ENCODE measurements at places on chromosomes 1 and 21. TPM values are rescaled to one million over a fixed set of nuclear protein-coding genes. Genes with fewer than 3 reads are reported as not detected.

EVA1C gene
- total RNA-seq, result 72.6 TPM

RPE65 gene
- total RNA-seq, result not detected

DNA sequence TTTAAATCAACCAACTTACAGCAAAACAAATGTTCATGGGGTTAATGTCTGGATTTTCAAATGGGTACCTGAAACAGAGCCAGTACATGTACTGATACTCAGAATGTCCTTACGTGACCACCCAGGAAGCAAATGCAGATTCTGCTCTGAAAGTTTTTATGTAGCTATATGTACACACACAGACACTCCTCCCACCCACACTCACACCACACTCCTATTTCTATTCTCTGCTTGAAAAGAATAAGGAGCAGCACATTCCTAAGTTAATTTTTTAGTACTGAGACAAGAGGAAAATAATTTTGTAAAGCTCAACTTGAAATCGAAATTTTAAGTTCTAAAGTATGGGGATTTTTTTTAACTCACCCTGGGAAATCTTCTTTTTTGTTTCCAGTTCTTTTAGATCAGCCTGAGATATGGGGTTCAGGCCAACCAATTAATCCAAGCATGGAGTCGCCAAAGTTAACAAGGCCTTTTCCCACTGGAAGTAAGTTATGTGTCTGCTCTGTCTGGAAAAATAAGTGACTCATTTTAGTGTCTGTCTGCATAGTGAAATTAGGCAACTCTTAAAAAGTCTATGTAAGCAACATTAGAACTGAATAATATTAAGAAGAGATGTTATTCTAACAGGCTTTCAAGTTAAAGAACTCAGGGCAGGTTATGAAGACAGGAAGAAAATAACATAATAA lies 75.5 kb upstream of the DYNLT5 start:
- DNase-seq, result no peak

DNA sequence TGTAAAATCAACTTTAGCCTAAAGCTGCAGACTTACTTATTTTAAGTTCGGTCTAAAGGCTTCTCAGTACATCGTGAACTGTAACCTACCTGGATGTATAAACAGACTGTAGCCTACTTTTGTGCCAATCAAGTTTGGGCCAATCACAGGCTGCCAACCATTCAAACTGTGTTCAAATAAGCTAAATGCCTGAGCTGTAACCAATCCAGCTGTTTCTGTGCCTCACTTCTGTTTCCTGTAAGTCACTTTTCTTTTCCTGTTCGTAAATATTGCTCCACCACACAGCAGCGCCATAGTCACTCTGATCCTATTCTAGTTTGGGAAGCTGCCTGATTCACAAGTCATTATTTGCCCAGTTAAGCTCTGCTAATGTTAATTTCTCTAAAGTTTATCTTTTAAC lies 37.5 kb upstream of the SLAMF9 start:
- no peak for DNase-seq

DNA sequence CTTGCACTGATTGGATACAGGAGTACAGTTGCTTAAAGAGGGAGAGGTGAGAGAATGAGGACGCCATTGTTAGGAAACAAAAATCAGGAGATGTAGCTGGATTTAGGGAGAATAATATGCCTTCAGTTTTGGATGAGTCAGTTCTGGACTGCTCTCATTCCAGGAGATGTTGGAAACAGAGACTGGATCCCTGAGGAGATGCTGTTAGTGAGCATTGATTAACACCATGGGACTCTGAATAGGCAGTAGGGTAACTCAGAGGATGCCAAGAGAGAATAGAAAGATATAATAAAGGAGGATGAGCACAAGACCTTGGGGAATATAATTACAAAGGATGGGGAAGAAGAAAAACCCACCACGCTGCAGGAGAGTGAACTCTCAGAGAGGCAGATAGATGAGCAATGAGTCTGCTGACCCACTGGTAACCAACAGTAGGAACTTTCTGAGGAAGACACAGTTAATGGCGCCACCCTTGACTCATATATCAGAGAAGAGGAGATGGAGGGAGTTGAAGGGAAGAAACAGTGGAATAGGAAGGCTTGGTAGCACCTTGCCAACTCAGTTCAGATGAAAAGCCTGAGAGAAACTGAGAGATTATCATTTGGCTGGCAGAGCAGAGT lies 10.5 kb downstream of the KCNJ15 start:
- no peak for DNase-seq

DNA sequence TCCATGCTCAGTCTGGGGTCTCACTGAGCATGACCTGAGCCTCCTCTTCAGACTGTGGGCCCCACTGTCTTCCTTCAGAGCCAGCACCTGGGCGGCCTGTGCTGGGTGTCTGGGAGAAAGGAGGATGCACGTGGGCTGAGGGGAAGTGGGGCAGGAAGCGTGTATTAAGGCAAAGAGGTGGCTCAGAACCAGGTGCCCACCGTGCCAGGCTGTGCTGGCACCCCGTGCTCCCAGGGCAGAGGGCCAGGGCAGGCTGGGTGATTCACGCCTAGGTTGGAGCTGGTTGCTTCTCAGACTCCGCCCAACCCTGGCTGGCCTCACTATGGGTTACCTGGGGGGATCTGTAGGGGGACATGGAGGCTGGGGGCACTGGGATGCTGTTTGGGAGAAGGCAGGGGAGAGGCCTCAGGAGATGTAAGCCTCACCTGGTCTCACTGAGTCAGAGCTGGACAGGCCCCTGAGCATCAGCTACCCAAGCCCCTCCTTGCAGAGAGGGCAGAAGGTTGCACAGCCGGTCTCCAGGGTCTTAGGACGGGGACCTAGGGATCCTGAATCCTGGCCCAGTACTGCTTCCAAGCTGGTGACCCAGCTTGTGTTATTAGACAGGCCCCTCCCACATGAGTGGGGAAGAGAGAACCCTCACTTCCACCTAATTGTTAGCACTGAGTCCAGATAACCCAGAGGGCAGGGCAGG lies 18.6 kb upstream of the PADI1 start:
- no peak for DNase-seq

GRCh38 chr1:31943546-31944184 lies 5.5 kb upstream of the PTP4A2 start:
- DNase-seq, result no peak

DNA sequence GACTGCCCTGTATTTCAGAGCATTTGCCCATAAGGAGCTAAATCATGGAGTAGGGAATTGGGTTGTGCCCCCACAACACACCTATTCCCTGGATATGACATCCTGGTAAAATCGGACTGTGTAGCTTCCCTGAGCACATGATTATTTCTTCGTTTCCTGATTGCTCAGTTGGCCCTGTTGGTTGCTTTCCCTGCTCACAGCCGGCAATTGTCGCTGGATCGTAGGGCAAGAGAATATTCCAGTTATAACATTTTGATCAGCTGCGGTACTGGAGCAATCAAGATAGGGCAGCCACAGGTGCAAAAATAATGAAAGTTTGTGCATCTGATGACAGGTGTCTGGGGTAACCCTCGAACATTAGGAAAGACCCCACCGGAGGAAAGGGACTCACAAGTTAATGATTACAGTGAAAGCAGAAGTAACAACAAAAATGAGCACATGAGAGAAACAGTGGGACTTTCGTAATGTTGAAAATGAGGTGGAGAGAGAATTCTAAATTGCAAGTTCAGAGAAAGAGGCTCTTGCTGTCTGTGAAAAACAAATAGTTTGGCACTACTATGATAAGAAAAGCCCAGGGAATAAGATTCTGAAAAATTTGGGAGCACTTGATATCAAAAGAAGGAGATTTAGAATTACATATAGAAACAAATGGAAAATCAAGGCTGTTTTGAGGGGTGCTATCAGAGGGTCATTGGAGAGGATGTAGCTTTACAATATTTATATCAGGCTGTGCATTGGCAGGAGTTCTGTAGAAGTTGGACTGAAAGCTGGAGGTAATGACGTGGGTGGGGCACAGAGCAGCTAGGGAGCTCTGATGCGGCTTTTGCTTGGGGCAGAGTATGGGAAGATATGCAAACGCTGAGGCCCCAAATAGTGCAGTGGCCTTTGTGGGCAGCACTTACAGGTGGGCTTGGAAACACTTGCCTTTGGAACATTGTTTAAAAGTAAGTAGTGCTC lies at the start of gene MAB21L3:
MAB21L3 (plus strand) TSS at position 833 of the 957 bp plus-strand sequence. CDS start 1,217 bp downstream, outside the sequence.
- no peak for DNase-seq

- no peak for DNase-seq
Observed at GRCh38 chr1:212964102-212964501, 13.8 kb downstream of the VASH2 start.

Data from aorta (tissue), 5 donors.